ENCODE measurements at places on chromosomes 5 and 9.

DNA sequence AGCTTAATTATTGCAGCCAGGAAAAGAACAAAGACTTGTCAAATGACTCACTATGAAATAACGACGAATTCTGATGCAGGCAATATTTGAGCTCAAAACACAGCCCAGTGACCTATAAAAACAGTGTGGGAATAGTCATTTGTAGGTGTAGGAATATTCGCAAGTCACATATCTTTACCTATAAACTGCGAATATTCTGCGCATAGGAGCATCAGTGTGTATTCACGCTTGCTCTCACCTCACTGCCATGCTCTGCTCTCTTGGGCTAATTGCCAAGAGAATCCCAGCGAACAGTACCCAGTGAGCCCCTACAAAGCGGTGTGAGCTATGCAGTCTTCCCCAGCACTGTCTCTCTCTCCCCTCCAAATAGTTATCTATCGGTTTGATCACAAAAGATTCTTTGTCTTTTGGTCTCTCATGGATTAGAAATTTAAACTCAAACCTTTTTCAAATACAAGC lies 74.2 kb downstream of the ST8SIA4 start:
- no peak for ATAC-seq

DNA sequence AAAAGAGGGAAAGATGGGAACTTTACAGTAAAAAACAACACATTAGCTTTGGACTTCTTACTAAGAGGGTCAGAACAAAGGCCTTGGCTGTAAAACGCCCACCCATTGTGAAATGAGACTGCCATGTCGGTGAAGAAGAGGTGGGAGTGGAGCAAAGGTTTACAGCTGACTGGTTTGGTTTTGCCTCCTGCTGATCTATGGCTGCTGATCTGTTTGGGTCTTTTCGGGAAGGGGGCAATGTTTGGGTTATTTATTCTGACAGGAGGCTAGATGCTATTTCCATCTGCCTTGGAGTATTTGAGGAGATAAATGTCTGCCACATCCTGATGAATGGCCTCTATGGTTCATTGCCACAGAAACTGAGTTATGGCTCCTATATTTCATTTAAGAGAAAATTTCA lies 408.7 kb downstream of the TLE4 start:
- no peak for ATAC-seq

DNA sequence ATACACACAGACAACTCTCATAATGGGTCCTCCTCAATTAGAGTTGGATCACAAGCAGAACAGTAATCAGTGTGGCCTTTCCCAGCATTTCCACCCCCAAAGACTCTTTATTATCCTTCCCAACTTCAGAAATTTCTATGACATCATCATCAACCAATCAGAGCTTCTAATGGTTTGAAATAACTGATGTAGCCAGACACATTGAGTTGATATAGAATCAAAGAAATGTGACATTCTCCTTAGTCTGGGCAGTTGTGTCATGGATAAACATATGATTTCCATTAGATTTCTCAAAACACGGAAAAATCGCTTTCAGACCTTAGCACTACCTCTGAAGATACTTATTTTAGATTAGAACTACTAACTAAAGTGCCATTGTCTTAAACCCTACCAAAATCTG lies 75.7 kb upstream of the NFIB start:
- ATAC-seq, result no peak

DNA sequence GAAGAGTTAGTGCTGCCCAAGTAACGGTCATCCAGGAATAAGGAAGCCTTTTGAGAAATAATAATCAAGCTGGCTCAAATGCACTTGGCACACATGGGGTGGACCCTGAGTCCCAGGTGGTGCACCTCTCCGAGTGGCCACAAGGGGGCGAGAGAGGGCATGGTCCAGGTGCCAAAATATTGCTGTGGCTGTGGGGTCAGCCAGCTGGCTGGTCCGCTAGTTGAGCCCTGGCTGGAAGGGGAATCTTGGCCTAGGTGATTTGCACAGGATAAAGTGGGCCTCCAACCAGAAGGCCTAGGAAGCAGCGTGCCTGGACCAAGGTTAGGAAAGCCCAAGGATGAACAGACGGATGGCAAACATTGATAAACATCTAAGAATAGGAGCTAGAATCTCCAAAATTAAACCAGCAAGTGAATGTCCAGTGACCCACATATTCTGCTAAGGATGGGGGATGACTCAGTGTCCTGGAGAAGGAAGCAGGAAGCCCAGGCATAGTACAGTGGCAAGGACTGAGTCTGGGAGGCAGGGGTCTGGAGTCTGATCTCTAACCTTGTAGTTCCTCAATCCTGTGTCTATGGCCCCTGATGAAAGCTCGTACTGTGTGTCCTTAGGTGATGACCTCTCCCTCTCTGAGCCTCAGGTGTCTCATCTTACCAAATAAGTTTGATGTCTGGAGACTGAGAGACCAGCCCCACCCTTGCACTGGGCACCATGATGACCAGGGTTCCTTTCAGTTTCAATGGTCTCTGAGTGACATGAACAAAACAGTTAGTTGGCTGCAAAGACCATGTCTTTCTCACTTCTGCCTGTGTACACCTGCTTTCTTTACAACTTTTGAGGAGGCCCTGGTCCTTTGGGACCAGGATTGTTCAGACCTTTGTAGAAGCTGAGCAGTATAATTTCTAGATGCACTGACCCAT lies 19.2 kb upstream of the SHB start:
- ATAC-seq, result peak; percentile 39

DNA sequence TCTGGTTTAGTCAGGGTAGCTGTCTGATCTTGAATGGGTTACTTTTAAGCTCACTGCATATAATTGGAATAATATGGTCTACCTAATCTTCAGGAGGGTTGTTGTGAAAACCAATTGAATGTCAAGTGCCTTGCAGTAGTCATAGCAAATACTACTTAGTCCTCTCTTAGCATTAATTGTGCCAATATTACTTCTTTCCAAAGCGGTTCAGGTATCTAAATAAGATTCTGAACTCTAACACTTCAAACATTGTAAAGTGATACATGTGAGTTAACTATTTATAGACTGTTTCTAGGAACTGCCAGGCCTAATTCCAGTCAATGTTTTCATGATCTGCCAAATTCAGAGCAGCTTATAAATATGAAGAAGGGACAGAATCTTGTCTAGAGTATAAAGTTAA lies 140.2 kb downstream of the SH3GL2 start:
- no peak for ATAC-seq

GRCh38 chr5:114238771-114239313 lies 123.0 kb upstream of the KCNN2 start:
- ATAC-seq, result no peak

DNA sequence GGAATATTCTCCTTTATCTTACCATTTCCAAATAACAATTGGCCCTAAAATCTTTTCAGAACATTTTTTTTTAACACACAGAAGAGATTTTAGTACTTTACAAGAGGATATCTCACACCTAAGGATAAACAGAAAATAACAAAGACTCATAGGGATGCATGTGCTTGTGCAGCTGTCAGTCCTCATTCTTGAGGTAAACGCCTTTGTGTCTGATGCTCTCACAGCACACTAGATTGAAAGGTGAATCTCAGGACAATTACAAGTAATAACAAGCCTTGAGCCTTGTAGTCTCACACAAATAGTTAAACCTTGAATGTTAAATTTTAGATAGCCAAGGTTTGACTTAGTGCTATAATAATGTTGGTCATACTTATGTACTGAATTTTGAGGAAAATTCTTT lies 439.2 kb downstream of the PTPRD start:
- no peak for ATAC-seq

- ATAC-seq, result no peak
Observed at GRCh38 chr5:98111686-98112085, 661.8 kb upstream of the RGMB start.

- ATAC-seq, result no peak
Observed at GRCh38 chr5:158861366-158861765, 238.3 kb downstream of the EBF1 start.

GRCh38 chr5:79225026-79225425 lies 10.9 kb upstream of the JMY start:
- ATAC-seq, result no peak

GRCh38 chr5:72543811-72544210 lies 36.6 kb upstream of the ZNF366 start:
- no peak for ATAC-seq

GRCh38 chr9:77856615-77857014 lies 175.0 kb downstream of the GNAQ start:
- ATAC-seq, result no peak

GRCh38 chr5:57482671-57483106 lies at the start of gene ACTBL2:
Gene ACTBL2 (minus strand): TSS chr5:57482811. CDS start chr5:57482707, 104 bp downstream.
- no peak for ATAC-seq

DNA sequence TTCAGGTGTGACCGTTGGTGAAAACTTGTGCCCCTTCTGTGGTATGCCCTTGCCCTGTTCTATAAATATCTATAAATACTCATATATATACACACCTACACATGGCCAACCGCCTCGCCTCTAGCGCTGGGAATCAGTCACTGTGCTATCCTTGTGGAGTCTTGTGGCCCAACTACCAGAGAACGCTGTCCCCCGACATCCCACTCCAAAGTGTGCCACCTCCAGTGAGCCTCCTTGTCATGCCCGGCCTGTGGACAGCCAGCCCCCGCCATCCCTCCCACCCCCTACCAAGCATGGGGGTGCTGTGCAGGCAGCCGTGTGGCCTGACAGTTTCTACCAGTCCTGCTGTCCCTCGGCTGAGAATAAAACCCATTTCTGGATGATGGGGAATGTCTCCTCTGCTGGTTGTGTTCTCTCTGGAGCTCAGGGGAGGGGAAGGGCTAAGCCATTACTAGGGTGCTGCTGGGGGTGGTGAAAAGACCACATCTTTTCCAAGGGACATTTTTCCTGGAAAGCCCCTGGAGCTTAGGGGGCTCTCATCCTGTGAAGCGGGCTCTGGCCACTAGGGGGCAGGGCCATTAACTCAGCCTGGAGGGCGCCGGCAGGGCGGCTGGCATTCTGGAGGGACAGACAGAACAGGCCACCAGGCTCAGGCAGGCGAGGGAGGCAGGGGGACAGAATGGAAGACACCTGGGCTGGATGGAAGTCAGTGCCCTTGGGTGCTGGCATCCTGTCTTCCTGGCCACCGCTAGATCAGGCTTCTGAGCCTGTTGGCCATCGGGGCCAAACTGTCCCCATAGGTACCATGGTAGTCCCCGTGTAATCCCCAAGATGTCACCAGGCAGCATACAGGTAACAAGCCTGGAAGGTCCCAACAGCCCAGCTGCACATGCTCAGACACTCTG lies 20.7 kb downstream of the GOLGA2 start:
- ATAC-seq, result no peak
